ENCODE measurements at places on chromosomes 13 and 19. TPM values are rescaled to one million over a fixed set of nuclear protein-coding genes. Genes with fewer than 3 reads are reported as not detected.

DNA sequence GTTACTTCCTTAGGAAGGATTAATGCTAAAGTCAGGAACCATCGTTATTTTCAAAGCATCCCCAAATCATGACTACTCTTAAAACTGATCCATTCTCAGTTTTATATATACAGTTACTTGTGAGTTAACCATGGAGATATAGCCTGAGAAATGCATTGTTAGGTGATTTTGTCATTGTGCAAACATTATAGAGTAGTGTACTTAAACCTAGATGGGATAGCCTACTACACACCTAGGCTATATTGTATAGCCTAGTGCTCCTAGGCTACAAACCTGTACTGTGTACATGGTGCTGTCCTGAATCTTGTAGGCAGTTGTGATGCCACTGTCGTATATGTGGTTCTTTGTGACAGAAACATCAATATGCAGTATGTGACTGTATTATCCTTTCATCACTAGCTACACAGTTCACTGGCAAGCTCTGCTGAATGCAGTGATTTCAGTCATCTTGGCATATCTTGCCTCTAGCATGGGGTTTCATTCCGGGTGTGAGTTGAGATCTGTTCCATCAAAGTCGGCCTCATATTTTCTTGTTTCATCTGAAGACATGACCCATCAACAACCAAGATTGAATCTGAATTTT, 45.3 kb downstream of the CDK8 start:
- no peak for DNase-seq
- H3K4me3 ChIP-seq, result no peak overlapping the region
- H3K4me1 ChIP-seq, result no peaks in the 10 kb centered on the region
- H3K36me3 ChIP-seq, result no peaks in the 10 kb centered on the region
- H3K27ac ChIP-seq, result no peak overlapping the region

DNA sequence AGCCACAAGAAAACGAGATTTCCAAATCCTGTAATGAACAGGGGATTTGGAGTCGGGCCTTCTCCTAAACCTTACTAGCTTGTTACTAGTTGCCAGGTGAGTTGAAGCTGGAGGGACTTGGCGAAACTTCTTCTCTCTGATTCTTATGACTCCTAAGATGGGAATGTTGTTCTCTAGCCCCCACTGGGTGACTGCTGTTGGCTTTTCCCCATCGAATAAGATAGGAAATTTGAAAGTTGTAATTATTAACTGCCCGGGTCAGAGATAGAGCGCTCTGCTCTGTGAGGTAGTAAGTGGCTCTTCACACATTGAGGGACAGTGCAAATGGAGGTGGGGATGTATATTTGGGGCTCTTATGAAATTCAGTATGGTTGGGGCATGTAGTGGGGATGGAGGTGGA, 111.2 kb upstream of the MBNL2 start:
- H3K36me3 ChIP-seq, result no peaks in the 10 kb centered on the region
- H3K4me3 ChIP-seq, result no peak overlapping the region
- no peaks in the 10 kb centered on the region for H3K27me3 ChIP-seq
- H3K27ac ChIP-seq, result no peak overlapping the region
- no peak for DNase-seq
- peaks cover 6% of the 10 kb centered on the region for H3K4me1 ChIP-seq

GRCh38 chr19:17327654-17328516, 6.8 kb downstream of the ANO8 start:
- H3K36me3 ChIP-seq, result no peaks in the 10 kb centered on the region
- peaks cover 22% of the 10 kb centered on the region for H3K4me1 ChIP-seq
- H3K27me3 ChIP-seq, result no peaks in the 10 kb centered on the region
- peak; percentile 76 for DNase-seq
- H3K4me3 ChIP-seq, result peak overlapping the region; percentile 49

- peaks cover 77% of the 10 kb centered on the region for H3K4me1 ChIP-seq
- peak overlapping the region; percentile 59 for H3K4me3 ChIP-seq
- H3K36me3 ChIP-seq, result no peaks in the 10 kb centered on the region
Measured at GRCh38 chr19:19406878-19407632, 1.6 kb downstream of the GATAD2A start.

DNA sequence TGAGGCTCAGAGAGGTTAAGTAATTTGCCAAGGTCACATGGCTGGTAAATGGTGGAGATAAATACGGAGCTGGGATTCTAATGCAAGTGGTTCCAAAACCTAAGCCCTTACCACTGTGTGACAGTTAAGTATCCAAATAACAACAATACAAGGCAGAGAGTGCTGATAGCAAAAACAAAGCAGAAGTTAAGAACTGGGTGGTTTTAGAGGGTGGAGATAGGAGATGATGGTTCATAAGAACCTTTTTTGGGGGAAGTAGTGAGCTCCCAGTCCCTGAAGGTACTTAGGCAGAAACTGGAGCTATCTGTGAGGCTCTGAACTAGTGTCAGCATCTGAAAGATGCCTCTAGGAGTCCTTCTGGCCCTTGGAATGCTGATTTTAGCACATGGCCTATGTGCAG, 56.2 kb upstream of the UBE2L5 start:
- no peak overlapping the region for H3K27ac ChIP-seq
- no peak overlapping the region for H3K4me3 ChIP-seq
- peaks cover 28% of the 10 kb centered on the region for H3K36me3 ChIP-seq
- DNase-seq, result no peak
- no peaks in the 10 kb centered on the region for H3K27me3 ChIP-seq
- H3K4me1 ChIP-seq, result peaks cover 27% of the 10 kb centered on the region

ATP4B gene
- not detected for total RNA-seq

DNA sequence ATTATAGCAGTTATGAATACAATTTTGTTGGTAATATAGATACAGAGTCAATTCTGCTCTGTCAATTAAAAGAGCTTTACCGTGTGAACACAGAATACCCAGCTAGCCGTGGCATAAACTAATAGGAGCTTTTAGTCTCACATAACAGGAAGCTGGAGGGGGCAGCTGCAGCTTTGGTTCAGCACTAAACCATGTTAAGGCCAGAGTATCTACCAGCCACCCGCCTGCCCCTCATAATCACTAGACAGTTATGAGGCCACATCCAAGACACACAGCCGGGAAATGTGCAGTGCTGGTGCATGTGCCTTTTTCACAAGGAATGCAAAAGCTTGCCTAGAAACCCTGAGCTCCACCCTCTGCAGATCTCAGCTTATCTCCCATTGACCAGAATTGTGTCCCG, 62.3 kb downstream of the SGCG start:
- DNase-seq, result no peak
- H3K27me3 ChIP-seq, result no peaks in the 10 kb centered on the region
- no peak overlapping the region for H3K27ac ChIP-seq
- H3K36me3 ChIP-seq, result no peaks in the 10 kb centered on the region

All from natural killer cell (primary cell).